Foreskin keratinocyte (primary cell): ENCODE measurements at places on chromosomes 6 and 20. TPM values are rescaled to one million over a fixed set of nuclear protein-coding genes. Genes with fewer than 3 reads are reported as not detected.
A peak's percentile ranks its signal among the peaks of the same experiment; 100 is the strongest.

Gene KIFC1
- 58.0 and 72.9 TPM in 2 replicates for total RNA-seq

Gene FAM110A
- 18.4 and 18.8 TPM in 2 replicates for total RNA-seq

Gene C4B
- 1.5 and 1.7 TPM in 2 replicates for total RNA-seq

Gene TINAG
- not detected in 2 replicates for total RNA-seq

Gene FKBP5
- 42.2 and 59.4 TPM in 2 replicates for total RNA-seq

Gene CYP21A2
- not detected in 2 replicates for total RNA-seq

Gene ADNP
- total RNA-seq: 49.1 and 50.0 TPM in 2 replicates

Gene CD24
- 251 and 321 TPM in 2 replicates for total RNA-seq

Gene SLC17A3
- not detected in 2 replicates for total RNA-seq

GRCh38 chr6:169881398-169881797 is 130.0 kb downstream of the ERMARD start:
- no peak for DNase-seq

GRCh38 chr20:39547546-39548408 is 585.6 kb downstream of the DHX35 start:
- DNase-seq: no peak

GRCh38 chr6:40882323-40882997 is 156.6 kb downstream of the UNC5CL start:
- DNase-seq: no peak

DNA sequence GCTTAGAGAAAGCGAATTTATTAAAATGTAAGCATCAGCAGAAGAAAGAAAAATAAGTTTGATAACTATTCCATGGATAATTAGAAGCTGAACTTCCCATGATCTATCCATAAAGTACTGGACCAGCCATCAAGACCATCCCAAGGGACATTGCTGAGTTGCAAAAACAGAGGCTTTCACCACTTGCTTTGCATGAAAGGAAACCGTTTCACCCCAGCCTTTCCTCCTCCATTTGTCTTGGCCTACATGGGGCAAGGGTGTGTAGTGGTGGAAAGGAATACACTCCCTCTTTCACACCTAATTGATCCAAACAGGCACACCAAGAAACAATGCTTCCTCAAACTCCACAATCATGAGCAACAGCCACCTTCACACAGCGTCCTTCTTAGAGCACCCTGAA is 10.4 kb downstream of the HIVEP2 start:
- no peak for DNase-seq

DNA sequence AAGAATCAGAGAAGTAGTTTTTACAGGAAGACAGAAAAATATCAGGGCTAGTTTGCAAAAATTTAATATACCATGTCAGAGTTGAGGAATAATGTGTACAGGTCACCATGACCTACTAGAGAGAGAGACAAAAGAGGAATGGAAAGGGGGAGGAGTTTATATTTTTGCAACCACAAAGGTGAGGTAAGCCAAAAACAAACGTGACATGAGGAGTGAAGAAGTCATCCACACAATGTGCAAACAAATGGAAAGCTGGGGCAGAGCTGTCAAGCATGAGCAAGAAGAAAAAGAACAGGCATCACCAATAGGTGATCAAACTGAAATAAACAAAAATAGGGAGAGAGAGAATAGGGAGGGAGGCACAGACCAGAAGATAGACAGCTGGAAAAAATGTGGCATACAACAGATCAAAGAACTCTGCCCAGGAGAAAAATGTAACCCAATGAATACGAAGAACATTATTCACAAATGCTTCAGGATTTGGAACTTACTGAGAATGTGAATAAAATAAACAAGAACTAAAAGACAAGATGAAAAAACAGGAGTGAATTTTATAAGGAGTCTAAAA is 15.5 kb downstream of the RARS2 start:
- DNase-seq: peak; percentile 39

DNA sequence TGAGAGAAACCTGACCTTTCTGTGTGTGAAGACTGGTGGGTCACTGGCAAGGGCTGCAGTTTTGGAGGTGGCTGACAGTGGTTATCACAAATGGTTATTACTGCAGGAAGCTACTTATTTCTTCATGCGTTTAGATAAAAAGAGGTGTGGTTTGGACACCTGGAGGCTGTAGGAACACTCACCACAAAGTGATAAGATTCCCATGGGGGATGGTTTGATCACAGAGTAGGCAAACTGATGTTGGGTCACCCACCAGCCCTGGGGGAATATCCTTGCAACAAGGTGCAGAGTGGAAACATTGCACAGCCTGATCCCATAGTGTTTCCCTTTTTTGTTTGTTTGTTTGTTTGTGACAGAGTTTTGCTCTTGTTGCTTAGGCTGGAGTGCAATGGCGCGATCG is 33.9 kb upstream of the RNGTT start:
- no peak for DNase-seq

DNA sequence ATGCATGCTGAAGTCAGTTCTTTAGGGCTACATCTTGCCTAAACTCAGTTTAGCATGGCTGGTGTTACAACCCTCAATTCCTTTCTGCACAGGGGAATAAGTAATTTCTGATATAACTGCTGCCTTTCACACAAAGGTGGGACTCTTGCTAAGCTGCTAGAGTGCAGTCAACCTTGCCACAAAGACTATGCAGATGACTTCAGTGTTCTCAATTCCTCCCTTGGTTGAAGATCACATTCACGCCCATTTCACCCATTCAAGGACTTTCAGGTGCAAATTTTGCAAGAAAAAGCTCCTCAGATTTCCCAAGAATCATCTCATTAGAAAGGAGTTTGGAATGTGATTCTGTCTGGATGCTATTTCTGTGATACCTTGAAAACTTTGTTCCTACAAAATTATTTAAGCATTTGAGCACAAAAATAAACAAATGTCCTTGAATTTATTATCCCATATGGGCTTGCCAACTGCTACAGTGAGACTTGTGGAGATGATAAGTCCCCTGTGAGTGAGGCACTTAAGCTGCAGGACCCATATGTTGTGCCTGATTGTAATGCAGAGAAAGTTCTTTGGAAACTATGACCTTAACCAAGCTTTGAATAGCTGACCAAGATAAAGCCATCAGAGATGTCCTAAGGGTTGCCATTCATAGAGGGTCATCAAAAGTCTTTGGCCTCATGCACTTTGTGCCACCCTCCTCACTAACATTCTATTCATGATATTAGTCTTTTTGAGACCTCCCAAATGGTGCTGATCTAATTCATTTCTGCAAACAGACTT is 111.8 kb downstream of the PLCB4 start:
- DNase-seq: no peak

- DNase-seq: no peak
Observed at GRCh38 chr6:44670146-44670545, 282.6 kb downstream of the CDC5L start.

DNA sequence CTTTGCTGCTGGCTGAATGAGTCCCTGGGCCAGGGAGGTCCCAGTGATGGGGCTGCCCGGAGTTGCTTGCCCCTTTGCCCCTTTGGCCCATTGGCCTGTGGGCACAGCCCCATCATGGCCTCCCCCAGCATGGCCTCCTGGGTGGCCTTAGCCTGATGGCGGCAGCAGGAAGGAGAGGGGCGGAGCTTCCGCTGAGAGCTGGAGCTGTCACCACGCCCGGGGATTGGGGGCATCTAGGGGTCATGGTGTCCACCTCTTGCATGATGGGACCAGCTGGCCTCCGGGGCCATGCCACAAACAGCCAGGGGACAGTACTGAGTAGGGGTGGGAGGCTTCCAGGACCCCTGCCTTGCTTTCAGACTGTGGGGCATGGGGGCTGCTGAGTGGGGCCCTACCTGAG is 31.5 kb upstream of the GATA5 start:
- DNase-seq: no peak

DNA sequence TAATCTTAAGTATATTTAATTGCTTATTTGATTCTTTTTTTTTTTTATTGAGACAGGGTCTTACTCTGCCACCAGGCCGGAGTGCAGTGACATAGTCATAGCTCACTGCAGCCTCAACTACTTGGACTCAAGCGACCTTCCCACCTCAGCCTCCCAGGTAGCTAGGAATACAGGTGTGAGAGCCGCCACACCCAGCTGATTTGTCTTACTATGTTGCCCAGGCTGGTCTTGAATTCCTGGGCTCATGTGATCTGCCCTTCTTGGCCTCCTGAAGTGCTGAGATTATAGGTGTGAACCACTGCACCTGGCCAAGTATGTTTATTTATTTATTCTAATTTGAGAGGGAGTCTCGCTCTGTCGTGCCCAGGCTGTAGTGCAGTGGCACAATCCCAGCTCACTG is 38.2 kb downstream of the PTPN1 start:
- DNase-seq: no peak
